ENCODE measurements at places on chromosomes 5 and 9.

GRCh38 chr5:172815631-172816030 lies 18.4 kb upstream of the ERGIC1 start:
- no peak for DNase-seq

DNA sequence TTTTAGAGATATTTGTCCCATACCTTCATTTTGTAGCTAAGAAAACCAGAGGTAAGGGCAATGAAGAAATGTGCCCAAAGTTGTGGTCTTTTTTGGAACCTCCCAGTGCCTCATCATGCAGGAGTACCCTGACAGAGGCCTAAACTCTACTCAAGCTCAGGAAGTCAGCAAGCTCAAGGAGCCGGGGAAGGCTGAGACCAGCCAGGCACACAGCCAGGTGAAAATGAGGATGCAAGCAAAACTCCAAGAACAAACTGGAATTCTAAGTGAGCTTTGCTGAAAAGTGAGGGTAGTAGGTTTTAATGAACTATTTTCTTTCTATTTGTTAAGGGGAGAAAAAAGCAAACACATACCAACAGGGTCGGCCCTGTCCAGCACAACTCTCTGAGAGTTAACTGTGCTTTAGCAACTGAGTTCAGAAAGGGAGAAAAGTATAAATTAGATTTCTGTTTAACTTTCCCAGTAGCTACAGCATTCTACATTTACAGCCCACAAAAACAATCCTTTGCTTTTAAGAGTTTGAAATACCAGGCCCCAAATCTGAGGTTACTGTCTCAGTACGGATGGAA lies 146.4 kb downstream of the GNAQ start:
- DNase-seq = no peak

- DNase-seq = no peak
Measured at GRCh38 chr9:120221844-120222243, 358.1 kb downstream of the CDK5RAP2 start.

DNA sequence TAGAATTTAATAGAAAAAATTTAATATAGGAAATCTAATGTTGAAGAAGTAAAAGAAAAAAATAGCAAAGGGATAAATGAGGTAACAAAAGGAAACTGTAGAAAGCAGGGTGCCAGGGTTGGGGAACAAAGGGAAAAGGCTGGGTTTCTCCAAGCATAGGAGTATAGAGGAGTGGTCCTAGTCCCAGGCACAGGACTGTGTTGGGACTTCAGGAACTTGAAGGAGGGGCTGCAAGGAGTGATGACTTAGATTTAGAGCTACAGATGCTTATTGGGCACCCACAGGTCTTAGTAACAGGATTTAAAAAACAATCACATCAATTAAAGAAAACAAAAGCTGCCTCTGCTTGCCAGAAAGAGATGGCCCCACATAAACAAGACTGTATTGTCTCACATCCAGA lies 396.5 kb upstream of the TNC start:
- no peak for DNase-seq

DNA sequence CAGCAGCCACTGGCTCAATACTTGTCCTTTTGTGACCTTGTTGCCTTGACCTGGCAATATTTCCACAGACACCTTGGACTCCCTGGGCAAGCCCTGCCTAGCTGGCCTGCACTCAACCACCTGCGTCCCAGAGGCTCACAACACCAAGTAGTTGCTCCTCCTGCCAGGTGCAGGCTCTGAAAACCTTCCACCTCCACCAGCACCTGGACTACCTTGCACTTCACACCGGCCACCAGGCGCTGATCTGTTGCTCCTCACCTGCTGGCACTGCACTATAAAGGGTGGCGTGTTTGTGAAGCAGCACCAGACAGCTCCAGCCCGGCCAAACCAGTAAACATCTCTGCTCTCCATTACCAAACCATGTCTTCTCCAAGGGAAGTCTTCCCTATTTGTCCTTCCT lies 997.7 kb downstream of the PTPRD start:
- no peak for DNase-seq

DNA sequence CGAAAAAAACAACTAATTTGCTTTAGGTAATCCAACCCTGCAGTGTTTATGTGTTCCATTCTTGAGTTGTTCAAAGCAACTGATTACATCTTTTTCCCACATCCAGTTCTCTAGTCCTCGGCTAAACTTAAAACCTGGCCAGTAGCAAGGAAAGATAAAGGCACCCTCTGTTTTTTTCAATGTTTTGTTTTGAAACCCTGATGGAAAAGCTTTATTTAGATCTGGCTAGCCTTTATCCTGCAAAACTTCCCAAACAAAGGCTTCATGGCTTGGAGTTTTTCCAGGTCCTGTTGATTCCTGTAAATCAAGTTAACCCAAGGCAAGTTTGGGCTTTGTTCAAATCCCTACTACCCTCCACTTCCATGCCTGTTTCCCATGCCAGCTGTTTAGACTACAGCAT lies 105.1 kb downstream of the CEMIP2 start:
- no peak for DNase-seq
